ENCODE measurements at places on chromosomes 11 and 22.

- no peak for DNase-seq
These were observed at the start of gene ZDHHC8 for GRCh38 chr22:20131597-20131858. Gene ZDHHC8 (plus strand): TSS chr22:20131804. CDS start chr22:20131948, 144 bp downstream.

DNA sequence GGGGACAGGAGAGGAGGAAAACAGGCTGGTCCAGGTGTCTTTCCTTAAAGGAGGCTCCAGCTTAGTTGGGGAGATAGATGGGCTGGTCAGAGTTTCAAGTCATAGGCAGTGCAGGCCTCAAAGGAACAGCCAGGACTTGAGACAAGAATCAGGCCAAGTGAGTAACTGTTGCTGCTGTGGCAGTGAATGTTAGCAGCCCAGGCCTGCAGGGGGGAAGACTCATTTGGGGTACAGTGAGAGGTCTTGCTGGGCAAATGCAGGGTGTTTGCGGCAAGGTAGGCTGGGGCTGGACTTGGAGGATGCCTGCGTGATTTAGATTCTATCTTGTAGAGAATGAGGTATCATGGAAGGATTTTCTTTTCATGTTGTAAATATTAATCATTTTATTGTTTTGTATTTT, 24.1 kb downstream of the PTPRJ start:
- no peak for DNase-seq

DNA sequence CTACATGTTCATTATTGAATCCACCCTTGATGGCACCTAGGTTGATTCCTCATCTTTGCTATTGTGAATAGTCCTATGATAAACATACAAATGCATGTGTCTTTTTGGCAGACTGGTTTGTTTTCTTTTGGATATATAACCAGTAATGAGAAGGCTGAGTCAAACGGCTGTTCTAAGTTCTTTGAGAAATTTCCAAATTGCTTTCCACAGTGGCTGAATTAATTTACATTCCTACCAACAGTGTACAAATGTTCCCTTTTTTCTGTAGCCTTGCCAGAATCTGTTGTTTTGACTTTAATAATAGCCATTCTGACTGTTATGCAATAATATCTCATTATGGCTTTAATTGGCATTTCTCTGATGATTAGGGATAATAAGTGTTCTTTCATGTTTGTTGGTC, 184.9 kb downstream of the CASP12 start:
- DNase-seq = peak; percentile 6

DNA sequence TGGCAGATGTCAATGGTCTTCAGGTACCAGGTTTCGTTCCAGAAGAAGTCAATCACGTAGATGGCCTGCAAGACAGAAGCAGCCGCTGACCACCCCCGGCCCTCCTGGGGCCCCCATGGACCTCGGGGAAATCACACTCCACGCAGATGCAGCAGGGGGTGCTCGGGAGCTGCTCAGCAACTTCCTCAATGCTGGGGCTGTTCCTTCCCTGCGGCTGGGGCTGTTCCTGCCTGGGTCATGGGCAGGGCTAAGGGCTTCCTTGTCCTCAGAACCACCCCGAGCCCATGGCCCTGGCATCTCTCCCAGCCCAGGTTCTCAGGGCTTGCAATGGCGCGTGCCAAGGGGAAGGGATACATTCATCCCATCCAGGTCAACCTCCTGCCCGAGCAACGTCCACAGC, 10.3 kb downstream of the DHCR7 start:
- DNase-seq = no peak

- DNase-seq = no peak
These were observed 15.6 kb downstream of the ARAP1 start for GRCh38 chr11:72736452-72737069.

GRCh38 chr22:19079691-19080090, 42.5 kb downstream of the DGCR2 start:
- DNase-seq = no peak

DNA sequence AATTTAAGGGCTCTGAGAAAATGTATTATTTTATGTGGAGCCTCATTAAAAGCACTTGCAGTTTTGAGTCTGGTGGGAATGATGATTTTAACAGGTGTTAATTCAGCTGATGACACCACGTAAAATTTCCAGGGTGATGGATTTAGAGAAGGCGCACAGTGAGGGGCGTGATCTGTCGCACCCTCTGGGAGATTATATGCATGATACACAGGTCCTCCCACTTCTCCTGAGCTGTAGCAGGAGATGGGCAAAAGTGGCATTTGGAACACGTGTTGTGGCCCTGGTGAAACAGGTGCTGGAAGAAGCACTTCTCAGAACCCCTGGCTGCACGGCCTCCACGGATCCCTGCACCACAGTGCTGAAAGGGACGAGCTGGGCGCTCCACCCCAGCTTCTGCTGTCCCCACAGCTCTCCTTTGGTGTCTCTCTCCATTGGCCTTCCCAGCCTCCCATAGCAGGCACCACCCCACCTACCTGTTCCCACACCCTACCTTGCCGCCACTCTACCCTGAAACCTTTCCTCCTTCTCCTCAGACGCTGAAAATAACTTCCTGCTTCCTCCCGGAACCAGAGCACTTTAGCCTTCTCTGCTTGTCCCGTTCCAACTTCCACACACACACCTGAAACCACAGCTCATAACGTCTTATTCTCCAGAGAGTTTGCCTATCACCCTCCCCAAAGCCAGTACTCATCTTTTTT, 6.9 kb upstream of the SORL1 start:
- no peak for DNase-seq

- peak; percentile 78 for DNase-seq
These were observed 128.9 kb downstream of the DBX1 start for GRCh38 chr11:20031155-20032001.
